ENCODE measurements at places on chromosomes 7 and 10. TPM values are rescaled to one million over a fixed set of nuclear protein-coding genes. Genes with fewer than 3 reads are reported as not detected.

Gene UPK3B
- total RNA-seq = not detected

Gene FBXO24
- 1.1 TPM for total RNA-seq

- no peak for DNase-seq
Measured at GRCh38 chr7:36245684-36246299, 92.7 kb downstream of the EEPD1 start.

GRCh38 chr7:1053002-1053411 is 8.7 kb downstream of the GPR146 start:
- no peak for DNase-seq

DNA sequence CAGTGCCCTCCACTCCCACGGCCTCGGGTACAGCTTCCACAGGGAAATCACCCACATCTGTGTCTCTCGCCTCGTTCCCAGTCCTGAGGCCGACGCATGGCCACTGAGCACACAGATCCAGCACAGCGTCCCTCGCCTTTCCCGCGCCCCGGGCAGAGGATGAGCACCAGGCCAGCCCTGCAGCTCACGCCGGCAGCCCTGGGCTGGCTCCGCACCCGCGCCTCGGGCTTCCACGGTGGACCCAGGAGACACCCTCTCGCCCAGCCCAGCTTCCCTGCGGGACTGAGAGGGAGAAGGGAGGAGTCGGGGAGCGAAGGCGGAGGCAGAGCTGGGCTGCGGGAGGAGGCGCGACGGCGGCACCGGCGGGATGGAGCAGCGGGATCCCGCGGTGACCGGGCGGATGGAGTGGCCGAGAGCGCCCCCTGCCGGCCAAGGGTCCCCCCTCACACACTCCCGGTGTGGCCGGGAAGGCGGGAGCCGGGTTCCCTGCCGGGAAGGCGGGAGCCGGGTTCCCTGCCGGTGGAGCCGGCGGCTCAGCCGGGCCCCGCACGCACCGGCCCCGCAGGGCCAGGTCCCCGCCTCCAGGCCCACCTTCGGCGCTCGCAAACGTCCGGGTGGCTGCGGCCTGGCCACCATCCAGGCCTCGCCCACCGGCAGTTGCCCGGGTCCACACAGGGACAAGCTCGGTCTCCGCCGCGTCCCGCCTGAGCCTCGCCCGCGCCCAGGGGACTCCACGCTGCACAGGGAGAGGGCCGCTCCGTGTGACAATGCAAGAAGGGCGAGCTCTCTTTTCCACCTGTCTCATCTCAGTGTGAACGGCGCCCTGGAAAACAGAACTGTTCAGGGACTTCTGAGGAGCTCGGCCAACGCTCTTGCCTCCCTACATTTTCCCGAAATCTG is 110.3 kb upstream of the LANCL2 start:
- DNase-seq = peak; percentile 92

- DNase-seq = no peak
Measured at GRCh38 chr10:14822879-14823755, 14.7 kb downstream of the CDNF start.

DNA sequence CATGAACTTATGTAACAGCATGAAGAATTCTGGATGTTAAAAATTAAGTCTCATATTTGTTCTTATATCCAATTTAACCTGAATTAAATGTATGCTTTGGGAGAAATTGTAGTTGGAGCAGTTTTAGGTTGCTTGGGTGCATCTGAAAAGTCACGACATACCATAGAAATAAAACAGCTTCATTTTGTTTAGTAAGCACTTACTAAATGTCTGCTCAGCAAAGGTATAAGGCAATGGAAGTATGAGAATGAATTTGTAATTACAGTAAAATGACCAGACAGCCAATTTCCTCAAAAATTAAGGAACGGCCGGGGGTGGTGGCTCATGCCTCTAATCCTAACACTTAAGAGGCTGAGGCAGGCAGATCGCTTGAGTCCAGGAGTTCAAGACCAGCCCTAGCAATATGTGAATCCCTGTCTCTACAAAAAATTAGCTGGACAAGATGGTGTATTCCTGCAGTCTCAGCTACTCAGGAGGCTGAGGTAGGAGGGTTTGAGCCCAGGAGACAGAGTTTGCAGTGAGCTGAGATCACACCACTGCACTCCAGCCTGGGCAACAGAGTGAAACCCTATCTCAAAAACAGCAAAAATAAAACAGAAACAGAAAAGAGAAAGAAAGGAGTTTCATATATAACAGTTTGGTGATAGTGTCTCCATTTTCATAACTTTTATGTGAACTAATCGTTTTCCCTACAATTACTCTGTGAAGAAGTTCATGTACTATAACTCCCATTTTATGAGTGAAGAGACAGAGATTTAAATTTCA is 47.2 kb upstream of the KLF6 start:
- DNase-seq = no peak

- no peak for DNase-seq
Measured at GRCh38 chr10:49664006-49664841, 15.2 kb upstream of the C10orf53 start.

Data from psoas muscle (tissue), 8 donors.